NCI-H1092 (cell line): ENCODE measurements at places on chromosomes 1 and 21.

GRCh38 chr1:226645279-226645976 lies 93.7 kb downstream of the ITPKB start:
- DNase-seq = no peak

DNA sequence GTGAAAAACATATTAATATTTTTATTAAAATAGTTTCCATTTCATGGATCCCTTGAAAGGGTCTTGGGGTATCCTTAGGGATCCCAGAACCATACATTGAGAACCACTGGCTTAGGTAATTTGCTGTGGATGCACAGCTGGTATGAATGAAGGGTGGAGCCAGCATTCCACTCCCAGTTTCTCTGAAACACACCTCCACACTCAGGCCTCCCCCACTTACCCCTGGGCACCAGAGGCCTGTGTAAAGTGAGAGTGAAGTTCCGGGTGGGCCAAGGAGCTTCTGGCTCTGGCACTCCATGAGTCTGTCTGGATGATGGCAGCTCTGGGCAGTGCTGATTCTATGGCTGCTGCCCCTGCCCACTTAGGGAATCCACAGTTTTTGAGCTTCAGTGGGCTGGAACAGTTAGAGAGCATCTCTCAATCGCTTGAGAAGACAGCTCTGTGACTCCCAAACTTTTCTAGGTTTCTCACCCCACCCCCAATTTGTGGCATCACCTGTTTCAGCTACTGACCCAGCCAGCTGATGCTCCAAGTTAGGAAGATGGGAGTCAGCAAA lies 57.8 kb upstream of the CD1D start:
- no peak for DNase-seq

DNA sequence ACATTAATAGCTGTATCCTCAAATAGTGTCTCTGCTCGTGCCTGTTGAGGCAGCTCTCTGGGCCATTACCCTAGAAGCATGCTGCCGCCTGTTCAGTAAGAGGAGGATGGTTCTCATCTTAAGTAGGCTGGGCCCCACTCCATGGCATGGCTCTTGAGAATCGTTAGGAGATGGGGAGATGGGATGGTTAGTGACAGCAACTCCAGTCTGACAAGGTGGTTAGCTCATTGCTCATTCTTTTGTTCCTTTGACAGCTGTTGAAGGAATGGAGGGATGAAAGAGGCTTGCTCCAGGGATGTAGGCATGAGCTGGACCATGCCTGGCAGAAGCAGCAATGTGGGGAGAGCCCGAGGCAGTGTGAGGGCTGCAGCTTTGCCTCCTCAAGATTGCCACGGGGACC lies 68.2 kb downstream of the MAP10 start:
- no peak for DNase-seq

- DNase-seq = no peak
Measured at GRCh38 chr1:1245817-1246576, 525 bp downstream of the C1QTNF12 start.

DNA sequence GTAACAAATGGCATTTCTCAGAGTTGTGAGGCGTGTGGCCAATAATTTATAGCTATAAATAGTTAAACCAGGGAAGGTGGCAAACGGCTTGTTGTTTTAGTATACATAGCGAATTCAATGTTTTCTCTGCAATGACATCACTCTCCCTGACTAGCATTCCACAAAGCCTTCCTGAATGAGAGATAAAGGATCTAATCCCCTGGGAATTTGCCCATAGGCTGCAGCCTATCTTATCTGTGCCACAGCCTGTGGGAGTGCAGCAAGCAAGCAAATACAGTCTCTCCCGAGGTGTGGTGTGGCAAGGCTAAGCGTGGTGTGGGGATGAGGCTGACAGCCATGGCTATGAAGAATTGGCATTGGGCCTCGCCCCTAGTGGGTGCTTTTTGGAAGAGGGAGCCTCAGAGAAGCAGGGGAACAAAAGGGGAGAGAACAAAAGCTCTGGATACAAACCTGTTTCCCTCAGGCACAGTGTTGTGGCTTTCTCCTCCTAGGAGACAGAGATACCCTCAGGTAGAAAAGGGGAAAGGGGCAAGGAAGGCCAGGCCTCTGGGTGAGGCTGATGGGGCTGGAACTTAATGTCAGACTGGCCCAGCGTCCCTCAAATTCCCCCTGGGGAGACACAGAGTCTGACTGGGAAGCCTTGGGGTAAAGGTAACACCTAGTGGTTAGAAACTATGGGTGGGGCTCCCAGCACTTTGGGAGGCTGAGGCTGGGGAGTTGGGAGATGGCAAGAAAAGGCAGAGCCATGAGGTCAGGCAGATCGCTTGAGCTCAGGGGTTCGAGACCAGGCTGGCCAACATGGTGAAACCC lies 8.9 kb downstream of the TAGLN2 start:
- peak; percentile 32 for DNase-seq

GRCh38 chr1:226047495-226047894 lies 15.0 kb upstream of the H3-3A start:
- DNase-seq = no peak

GRCh38 chr21:34342476-34342875 lies 21.3 kb upstream of the KCNE2 start:
- DNase-seq = no peak

DNA sequence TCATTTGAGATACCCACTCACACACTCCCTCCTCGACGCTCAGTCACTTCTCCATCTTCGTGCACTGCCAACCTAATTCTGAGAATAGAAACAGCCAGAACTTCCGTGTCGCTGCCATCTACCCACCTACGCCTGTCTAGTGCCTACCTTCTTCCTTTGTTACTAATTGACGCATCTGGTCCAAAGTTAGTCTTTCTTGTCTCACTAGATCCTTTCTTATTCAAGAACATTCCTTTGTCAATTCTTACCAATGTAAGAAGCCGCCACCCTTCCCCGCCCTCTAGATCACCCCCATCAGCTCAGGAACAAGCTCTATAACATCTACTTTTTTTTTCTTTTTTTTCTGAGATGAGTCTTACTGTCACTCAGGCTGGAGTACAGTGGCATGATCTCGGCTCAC lies 3.7 kb downstream of the PADI6 start:
- DNase-seq = no peak

GRCh38 chr1:37134599-37134998 lies 100.3 kb upstream of the GRIK3 start:
- no peak for DNase-seq

- no peak for DNase-seq
Measured at GRCh38 chr1:178935610-178936009, 64.7 kb upstream of the ANGPTL1 start.

DNA sequence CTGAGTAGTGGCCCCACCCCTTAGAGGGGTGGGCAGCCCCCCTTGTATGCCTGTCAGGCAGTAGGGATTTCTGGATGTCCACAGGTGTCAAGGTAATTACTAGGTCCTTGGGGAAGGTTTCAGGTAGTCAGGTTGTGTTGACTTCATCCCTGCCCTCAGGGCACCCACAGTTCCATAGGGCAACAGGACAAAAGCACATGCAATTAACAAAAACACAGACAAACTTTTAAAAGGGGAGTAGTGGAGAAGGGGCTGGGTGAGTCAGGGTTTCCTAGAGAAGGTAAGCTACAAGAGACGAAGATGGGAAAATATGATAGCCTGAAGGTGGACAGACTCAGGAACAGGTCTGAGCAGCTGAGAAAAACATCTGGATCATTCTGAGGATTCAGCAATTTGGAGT lies 14.1 kb downstream of the KRTCAP2 start:
- DNase-seq = no peak

GRCh38 chr1:228514421-228514820 lies 27.2 kb downstream of the RNF187 start:
- no peak for DNase-seq

DNA sequence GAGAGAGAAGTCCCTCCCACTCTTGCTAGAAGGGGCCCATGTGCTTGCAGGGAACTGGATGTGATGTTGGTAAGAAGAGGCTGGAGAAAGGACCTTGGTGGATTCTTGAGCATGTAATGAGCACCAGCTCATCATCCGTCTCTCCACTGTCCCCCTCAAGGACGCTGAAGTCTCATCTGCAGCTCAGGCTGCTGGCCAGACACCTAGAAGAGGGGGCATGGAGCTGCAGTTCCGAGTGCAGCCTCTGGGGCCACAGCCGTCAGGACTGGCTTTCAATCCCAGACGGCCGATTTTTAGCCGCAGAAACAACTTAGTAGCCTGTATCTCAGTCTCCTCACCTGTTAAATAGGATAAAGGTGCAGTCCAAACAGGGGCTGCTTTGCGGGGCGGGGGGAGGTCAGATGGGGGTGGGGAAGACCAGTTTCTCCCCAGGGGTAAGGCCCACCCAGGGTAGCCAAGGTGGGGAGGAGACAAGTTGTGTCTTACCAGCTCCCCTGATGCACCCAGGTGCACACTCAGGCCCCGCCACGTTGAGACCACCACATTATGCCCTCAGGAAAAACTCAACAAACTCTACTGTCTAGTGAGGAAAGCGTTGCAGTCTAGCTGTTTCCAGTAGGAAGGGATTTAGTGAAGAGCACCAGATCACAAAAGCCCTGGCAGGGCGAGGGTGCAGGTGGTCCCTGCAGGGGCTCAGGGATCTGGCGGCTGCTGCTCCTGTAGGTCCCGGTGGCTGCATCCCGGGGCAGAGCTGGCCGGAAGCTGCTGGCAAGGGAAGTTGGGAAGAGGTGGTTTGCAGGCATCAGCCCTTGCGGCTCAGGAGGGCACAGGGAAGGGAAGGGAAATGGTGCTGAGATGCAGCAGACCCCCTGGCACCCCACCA lies 29.5 kb downstream of the LDLRAP1 start:
- peak; percentile 10 for DNase-seq

- no peak for DNase-seq
Measured at GRCh38 chr1:184255560-184255959, 131.3 kb upstream of the C1orf21 start.
